MG63 (cell line): ENCODE measurements at places on chromosomes 3 and 15.

DNA sequence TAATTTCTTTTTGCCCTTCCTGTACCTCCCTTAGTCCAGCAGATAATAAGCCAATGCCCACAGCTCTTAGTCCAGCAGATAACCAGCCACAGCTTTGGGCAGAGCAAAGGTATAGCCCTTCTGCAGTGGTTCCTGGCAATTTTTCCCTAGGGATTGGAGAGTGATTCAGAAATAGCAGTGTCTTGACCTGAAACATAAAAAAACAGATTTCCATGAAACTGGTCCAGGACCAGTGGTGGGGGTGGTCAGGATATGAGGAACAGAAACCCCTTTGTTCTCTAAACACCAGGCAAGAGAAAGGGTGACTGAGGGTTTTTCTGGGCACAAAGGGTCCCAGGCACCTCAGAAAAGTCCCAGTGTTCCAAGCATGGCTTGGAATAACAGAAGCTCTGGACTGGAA lies 103.4 kb downstream of the ARRDC4 start:
- DNase-seq: no peak

- DNase-seq: no peak
Measured at GRCh38 chr3:4885316-4885715, 93.9 kb upstream of the BHLHE40 start.

DNA sequence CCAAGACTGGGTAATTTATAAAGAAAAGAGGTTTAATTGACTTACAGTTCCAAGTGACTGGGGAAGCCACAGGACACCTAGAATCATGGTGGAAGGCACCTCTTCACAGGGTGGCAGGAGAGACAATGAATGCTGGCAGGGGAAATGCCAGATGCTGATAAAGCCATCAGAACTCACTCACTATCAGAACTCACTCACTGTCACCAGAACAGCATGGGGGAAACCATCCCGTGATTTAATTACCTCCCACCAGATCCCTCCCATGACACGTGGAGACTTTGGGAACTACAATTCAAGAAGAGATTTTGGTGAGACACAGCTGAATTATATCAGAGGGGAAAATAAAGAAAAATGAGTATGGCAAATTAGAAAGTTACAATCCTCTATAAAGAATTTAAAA lies 310.9 kb downstream of the BCHE start:
- DNase-seq: no peak

GRCh38 chr3:156610154-156610553 lies 55.2 kb upstream of the SSR3 start:
- no peak for DNase-seq
